NCI-H187 (cell line): ENCODE measurements at places on chromosomes 16 and 17.

DNA sequence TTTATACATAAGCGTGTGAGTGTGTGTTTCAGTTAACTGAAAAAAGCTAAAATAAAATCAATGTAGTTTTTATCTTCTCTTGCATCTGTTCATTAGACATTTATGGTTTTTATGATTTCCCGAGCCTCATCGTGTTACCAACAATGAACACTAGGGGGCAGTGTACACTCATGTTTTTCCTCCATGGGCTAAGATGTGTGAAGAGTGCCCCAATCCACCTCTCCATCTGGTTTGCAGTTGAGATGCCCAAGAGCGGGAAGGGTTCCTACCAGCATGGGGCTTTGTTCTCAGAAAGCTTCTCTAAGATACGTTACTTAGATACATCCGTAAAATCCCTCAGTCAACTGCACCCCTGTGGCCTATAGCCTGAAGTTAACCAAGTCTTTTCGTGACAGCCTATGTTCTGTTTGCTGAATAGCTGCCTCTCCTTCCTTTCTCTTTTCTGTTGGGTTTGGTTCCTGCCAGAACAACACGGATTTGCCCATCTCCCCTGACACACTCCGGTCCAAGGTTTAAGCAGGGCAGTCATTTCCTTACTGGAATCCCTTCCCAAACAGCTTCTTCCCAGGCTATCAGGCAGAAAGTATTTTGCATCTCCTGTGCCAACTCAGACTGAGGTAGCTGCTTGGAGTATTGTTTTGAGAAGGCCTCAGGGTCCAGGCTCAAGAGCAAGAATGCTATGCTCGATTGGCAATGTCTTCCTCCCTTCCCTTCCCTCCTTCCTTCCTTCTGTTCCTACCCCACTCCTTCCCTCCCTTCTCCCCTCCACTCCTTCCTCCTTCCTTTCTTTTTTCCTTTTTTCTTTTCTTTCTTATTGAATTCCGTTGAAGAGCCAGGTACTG is 12.9 kb upstream of the ELAC2 start:
- no peak for DNase-seq

GRCh38 chr17:57823469-57824401 is 26.1 kb downstream of the MRPS23 start:
- no peak for DNase-seq

DNA sequence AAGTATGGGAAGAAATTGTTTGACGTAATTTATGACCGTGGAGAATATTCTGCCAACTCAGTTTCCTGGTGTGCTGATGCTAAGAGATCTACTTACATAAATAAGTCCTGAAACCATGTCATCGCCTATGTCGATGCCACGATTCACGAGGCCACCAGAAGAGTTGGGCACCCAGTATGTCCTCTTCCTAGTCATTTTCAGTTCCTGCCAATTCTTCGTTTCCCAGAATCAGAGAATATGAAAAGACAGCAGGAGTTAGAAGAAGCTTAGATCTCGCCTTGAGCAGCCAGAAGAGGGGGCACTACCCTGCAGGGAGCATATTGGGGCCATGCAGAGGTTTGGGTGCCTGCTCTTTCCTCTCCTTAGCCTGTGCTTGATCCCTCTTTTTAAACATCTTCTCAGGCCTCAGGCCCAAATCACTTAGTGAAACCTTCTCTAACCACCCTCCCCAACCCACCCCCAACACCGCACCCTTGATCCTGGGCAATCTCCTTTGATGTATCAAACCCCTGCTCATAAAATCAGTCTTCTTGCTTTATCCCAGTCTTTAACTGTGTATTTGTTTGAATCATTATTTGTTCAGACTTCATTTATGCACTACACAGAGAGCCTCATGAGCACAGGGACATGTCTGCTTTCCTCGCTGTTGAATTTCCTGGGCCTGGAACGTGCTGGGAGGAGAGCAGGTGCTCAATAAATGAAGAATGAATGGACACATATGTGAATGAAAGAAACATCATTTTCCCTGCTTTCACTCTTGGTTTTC is 12.2 kb upstream of the LONP2 start:
- no peak for DNase-seq

- no peak for DNase-seq
Observed at GRCh38 chr17:34596920-34597319, 17.5 kb downstream of the TMEM132E start.

- no peak for DNase-seq
Observed at GRCh38 chr16:84832488-84833143, 12.8 kb downstream of the CRISPLD2 start.

- DNase-seq = no peak
Observed at GRCh38 chr17:64614266-64615027, 47.7 kb downstream of the SMURF2 start.

DNA sequence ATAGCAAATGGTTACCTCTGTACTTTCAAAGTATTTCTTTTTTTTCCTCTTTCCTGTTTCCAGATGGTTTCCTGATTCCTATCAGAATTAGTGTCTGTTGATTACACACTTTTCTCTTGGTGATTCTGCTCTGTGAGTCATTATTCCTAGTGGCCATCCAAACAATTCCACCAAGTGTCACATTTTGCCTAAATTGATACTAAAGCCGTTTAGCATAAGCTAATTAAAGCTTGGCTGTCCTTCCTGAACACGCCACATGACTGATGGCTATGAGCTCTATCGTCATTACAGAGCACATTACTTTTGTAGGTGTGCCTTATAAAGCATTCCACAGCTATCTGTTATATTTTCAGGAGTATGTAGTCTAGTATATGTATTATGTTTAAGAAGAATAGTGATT is 671.2 kb downstream of the CDH8 start:
- no peak for DNase-seq

- no peak for DNase-seq
Observed at GRCh38 chr16:35725949-35726348, 2266.5 kb downstream of the TP53TG3F start.

DNA sequence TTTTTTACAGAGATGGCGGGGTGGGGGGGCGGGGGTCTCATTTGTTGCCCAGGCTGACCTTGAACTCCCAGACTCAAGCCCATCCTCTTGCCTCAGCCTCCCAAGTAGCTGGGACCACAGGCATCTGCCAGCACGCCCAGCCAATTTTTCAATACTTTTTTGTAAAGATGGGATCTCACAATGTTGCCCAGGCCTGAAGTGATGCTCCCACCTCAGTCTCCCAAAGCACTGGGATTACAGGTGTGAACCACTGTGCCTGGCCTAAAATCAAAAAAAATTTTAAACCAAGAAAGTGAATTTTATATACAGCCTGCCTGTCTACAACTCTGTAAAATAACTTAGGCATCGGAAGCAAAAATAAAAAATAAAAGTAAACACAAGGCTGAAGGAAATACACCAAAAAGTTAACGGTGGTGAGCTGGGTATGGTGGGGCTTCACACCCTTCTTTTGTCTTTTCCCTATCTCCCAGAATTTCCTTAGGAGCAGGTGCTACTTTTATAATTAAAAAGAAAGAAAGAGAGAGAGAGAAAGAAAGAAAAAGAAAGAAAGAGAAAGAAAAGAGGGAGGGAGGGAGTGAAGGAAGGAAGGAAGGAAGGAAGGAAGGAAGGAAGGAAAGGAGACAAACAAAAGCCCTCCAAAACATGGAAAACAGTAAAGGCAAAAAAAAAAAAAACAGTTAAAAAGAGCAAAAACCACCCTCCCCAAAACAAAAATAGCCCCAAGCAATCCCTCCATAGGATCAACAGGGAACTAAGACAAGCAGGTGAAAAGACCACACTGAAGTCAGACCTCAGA is 51.4 kb downstream of the TBC1D16 start:
- no peak for DNase-seq

- no peak for DNase-seq
Observed at GRCh38 chr17:43800736-43801135, 20.5 kb downstream of the CFAP97D1 start.

DNA sequence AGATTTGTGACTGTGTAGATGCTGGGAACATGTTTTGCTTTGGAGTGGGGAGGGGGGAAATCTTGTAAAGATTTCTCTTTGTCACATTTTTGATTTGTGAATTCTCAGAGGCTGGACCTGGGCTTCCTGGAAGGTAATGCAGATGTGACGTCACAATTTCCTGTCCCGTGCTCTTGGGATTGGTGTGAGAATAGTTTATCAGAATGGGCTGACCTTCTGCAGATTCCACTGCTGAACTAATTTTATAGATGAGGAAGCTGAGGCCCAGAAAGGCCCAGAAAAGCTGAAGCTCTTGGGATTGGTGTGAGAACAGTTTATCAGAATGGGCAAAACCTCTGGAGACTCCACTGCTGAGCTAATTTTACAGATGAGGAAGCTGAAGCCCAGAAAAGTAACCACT is 34.0 kb downstream of the HS3ST3B1 start:
- no peak for DNase-seq

DNA sequence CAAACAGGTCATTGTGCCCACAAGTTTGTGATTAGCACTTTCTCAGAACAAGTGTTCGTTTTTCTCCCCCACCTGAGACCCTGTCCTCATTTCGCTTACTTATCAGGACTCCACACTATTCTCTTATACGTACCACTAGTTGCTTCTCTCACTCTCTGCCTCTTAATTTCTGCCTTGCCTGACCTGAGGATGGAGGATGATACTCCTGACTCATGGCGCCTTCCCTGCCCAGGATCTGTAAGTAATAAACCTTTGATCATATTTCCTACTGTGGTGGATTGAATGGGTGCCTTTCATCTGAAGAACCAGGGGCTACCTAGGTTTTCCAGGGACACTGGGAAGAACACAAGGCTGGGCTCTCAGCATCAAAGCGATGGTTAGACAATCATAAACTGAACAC is 39.8 kb upstream of the BPTF start:
- DNase-seq = no peak

GRCh38 chr17:80367503-80367902 is 47.5 kb upstream of the ENDOV start:
- no peak for DNase-seq

- DNase-seq = no peak
Observed at GRCh38 chr17:33640629-33641028, 347.5 kb upstream of the ASIC2 start.

GRCh38 chr17:78105551-78105950 is 23.0 kb downstream of the TMC6 start:
- no peak for DNase-seq

- no peak for DNase-seq
Observed at GRCh38 chr17:19387921-19388521, 1.0 kb upstream of the MFAP4 start.

DNA sequence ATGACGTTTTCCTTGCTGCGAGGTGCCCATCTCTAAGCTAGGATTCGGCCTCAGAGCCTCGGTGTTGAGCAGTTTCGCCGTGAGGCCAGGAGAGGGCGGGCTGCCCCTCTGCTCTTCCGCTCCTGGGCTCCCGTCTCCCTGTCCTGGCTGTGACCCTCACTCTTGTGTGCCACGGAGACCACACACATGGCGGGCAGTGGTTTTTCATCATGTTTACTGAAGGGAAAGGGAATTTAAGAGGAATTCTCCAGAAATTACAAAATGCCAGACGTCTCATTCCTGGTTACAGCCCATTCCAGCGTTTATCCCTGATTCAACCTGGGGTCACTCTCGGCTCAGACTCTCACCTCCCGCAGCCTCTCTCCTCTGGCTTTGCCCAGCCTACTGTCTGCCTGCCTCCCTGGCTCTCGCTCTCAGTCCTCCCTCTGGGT is 96.8 kb upstream of the ELAC2 start:
- DNase-seq = no peak

DNA sequence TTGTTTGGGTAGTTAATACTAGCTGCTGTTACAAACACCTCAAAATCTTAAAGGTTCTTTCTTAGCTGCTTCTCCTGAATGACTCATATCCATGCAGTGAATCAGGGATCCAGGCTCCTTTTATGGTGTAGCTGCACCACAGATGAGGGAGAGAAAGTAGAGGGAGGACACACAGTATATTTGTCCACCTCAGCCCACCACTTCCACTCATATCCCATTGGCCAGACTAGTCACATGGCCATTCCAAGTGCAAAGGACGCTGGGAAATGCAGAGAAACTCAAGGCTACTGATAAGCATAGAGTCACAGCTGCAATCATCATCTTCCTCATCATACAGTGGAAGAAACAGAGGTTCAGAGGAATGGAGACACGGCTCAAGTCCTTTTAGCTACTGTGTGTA is 63.8 kb downstream of the GSG1L start:
- no peak for DNase-seq

- no peak for DNase-seq
Observed at GRCh38 chr17:76369804-76370203, 14.6 kb upstream of the SPHK1 start.

DNA sequence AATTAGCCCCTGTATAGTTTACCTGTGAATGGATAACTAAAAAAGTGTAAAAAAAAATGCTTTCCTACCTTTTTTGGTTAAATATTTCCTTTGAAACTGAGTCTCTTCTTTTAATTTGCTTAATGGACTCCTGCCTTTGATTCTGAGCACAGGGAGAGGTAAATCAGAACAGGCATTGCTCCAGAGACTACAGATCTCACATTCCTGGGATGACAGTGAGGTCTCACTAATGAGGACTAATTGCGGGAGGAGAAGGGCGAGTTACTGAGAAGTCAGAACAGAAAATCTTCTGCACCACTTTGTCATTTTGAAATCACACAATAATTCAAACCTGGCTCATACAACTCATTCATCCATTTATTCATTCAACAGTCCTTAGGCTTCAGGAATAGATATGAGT is 437.0 kb upstream of the ASIC2 start:
- DNase-seq = no peak

DNA sequence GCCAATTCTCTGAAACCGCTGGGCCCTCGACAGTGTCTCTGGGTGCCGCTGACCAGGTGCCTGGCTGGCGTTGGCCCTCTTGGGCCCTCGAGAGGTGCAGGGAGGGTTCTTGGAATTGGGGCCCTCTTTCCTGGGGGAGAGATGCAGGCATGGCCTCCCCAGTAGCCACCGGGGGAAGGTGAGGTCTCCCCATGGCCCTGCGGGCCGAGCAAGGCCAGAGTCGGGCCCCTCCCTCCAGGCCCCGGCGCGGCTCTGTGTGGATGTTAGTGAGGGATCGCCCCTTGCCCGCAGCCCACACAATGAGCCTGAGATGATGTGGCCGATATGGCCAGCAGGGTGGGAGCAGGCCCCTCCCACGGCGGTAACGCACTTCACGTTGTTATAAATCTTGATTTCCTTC is 23.1 kb upstream of the C1QTNF8 start:
- DNase-seq = no peak
